ENCODE measurements at places on chromosomes 7 and 10.

DNA sequence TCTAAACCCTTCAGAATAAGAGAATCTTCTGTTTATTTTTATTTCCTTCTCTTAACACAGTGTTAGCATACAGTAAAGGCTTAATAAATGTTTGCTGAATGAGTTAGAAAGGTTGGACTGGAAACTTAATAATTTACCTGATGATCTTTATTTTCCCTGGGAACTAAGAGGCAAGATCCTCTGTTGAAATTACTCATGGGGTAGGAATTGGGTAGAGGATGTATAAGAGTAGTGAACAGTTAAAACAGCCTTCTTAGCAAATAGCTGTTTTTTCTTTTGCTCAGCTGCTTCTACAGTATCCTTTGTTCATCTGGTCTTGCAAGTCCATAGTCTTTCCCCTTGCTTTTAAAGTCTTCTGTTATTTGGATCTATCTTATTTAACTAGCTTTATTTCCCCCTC, 80.0 kb downstream of the AKAP9 start:
- DNase-seq, result no peak

DNA sequence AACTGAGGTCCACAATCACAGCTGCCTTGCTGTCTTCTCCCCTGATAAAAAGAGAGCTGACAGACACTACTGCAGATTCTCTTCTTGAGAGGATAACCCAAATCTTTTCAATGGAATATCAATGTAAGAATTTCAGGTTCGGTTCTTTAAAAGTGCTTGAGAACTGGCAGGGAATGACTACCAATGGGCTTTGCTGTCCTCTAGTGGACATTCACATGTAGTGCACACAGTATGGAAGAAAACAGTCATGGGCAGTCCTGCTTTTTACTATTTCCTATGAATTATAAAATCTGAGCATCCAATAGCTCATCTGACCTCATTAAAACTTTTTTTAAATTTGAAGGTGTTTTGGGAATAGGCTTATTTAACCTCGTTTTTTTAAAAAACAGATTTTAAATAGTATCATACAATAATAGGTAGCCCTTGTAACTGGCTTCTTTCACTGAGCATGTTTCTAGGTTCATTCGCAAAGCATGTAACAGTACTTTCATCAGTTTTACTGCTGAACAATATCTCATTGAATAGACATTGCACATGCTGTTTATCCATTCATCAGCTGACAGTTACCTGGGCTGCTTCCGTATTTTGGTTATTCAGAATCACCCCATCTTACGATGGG, 18.3 kb downstream of the FZD9 start:
- DNase-seq, result peak; percentile 3

DNA sequence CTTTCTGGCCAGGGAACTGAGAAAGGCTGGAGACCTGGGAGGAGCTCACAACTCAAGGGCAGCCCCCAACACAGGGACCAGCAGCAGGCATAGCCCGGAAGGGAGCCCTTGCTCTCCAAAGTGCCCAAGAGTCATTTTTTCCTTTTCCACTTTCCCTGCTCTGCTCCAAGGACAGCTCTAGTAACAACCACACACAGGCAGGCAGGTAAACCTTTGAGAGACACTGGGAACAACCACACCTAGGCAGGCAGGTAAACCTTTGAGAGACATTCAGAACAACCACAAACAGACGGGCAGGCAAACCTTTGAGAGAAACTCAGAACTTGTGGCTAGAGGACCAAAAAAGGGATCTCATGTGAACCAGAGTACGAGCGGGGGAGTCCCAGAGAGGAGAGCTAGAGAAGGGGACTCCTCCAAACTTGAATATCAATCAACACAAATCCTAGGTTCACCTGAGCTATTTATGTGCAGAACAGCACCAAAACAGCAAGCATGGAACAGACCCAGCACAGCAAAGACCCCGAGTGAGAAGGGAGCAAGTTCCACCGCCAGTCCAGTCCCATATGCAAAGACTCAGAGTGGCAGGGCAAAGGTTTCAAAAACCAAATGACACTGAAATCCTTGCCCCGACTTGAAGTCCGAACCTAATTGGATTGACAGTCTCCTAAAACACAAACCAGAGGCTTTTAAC, 33.6 kb upstream of the GUSB start:
- no peak for DNase-seq

DNA sequence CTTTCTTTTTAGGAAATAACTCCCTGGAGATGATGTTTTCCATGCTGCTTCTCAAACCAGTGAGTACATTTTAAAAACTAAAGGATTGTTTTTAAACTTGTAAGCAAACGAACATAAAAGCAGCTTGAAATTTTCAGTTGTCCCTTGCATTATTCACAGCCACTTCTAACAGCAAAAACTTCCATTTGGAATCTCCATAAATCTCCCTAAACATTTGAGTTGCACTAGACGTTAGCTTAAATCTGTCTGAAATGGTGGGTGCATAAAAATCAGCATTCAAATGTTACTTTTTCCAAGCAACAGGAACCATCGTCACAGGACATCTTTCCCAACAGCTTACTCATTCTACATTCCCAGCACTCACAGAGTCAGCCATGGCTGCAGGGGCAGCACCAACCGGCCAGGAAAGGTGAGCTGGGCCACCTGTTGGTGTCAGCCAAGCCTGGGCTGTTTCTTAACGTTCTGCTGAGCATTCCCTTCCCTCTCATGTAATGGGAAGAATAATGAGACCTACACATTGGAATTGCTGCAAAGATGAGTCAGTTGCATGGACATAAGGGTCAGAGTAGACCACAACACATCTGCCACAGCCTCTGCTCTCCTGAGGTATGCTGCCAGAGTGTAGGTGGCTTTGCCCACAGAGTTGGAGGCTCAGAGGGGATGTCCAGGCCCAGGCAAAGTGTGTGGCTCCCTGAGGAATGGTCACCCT, 163.2 kb downstream of the TNS3 start:
- DNase-seq, result no peak

- DNase-seq, result no peak
These were observed 28.6 kb upstream of the TRIL start for GRCh38 chr7:28986765-28987110.

DNA sequence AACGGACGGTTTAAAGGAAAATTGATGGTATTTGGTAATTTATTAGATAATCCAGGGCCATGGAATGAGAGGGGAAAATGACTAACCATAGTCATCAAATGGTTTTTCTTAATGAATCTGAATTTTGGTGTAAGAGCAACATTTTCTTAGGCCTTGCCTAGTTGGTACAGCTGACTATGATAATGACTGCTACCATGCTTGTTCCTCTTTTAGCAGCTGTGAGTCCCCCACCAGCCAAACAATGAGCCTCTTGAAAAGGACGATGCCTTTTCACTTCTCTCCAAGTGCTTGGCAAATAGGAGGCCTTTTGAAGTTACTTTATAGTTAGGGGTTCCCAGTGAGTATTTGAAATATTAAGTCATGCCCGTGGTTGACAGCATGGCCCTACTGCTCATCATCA, 53.0 kb downstream of the TRUB1 start:
- DNase-seq, result no peak

GRCh38 chr7:157874870-157875229, 538.0 kb downstream of the DNAJB6 start:
- no peak for DNase-seq

- DNase-seq, result no peak
These were observed 34.9 kb upstream of the LOXL4 start for GRCh38 chr10:98302741-98303365.

DNA sequence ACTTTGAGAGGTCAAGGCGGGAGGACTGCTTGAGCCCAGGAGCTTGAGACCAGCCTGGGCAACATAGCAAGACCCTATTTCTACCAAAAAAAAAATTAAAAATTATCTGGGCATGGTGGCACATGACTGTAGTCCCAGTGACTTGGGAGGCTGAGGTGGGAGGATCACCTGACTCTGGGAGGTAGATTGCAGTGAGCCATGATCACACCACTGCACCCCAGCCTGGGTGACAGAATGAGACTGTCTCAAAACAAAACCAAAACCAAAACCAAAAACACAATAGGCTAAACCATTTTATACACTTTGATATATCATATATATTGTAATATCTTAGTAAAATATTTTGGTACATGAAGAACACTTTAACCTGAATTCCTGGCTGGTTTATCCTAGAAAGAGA, 101.6 kb downstream of the RAPGEF5 start:
- DNase-seq, result no peak

- DNase-seq, result no peak
These were observed 31.8 kb upstream of the NKX6-2 start for GRCh38 chr10:132817701-132818211.

GRCh38 chr10:133465950-133466474, 12.3 kb downstream of the SCART1 start:
- DNase-seq, result no peak

DNA sequence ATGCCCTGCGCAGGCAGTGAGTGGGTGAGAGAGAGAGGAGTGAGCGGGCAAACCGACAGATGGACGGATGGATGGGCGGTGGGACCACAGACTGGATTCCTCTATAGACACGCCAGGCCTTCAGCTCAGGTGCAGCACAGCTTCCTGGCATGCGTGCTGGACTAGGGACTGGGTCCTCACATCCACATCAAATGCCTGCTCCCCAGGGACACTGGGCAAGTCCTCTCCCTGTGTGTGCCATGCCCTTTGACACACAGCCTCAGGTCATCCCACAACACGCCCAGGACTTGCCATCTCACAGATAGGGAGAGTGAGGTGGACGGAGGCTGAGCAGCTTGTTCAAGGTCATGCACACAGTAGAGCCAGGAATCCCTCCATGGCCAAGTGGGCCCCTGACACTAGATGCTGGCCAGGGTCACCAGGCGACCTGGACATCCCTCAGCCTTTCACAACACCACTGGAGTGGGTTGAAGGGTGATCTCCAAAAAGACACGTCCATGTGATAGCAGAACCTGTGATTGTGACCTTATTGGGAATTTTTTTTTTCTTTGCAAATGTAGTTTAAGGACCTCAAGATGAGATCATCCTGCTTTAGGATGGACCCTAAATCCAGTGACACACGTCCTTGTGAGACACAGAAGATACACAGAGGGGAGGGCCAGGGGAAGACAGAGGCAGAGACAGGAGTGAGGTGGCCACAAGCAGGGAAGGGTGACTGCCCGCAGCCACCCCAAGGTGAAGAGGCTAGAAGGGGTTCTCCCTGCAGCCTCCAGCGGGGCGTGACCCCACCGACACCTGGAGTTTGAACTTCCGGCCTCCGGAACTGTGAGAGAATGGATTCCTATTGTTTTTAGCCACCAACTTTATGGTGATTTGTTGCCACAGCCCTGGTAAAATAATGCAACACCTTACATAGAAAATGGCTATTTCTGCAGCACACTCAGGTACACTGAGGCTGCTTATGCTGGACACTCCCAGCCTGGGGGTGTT, 155.0 kb upstream of the CHST15 start:
- no peak for DNase-seq

DNA sequence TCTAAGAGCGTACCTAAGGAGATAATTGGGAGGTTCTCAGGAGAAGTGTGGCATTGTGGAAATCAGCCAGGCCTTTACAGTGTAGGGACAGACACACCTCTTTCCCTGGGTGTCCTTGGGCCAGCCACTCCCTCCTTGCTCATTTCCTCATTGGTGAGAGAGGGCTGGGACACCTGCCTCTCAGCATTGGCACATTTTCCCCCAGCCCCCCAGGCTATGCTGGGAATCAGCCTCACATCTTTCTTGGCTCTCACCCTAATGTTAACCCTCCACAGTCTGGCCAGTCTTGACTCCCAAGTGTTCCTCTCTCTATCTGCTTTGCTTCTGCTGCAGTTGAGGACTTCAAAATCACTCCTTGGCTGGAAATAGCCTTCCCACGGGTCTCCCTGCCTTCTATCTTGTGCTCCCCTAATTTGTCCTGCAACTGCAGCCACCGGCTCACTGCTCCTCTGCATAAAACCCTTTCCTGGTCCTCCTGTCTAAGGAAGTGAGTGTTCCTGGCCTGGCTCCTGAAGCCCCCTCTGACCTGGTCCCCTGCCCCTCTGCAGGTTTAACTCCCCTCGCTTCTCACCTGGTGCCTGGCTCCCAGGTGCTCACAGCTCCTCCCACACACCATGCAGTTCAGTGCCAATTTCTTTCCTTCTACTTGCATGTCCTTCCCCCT, 15.8 kb downstream of the TBXAS1 start:
- DNase-seq, result no peak

DNA sequence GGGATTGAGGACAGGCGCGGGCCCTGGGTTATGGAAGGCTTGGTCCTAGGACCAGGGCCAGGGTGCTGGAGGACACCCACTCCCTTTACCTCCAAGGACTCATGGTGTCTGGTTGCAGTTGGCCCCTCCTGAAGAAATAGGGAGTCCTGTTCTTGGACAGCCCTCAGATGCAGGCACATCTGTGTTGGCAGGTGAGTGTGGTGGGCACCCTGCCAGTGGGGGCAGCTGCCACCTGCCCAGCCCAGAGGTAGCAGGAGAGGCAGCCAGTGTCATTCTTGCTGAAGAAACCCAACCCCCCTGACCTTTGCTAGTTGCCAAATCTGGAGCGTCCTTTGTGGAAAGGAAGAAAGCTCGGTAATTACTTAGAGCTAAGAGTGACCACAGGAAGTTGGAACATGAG, 8.3 kb downstream of the GALNT17 start:
- no peak for DNase-seq

GRCh38 chr7:19144661-19145433, at the start of gene FERD3L:
Gene FERD3L, minus strand, starts transcription at chr7:19145421. Its CDS starts 59 bp downstream, at chr7:19145362.
- no peak for DNase-seq

DNA sequence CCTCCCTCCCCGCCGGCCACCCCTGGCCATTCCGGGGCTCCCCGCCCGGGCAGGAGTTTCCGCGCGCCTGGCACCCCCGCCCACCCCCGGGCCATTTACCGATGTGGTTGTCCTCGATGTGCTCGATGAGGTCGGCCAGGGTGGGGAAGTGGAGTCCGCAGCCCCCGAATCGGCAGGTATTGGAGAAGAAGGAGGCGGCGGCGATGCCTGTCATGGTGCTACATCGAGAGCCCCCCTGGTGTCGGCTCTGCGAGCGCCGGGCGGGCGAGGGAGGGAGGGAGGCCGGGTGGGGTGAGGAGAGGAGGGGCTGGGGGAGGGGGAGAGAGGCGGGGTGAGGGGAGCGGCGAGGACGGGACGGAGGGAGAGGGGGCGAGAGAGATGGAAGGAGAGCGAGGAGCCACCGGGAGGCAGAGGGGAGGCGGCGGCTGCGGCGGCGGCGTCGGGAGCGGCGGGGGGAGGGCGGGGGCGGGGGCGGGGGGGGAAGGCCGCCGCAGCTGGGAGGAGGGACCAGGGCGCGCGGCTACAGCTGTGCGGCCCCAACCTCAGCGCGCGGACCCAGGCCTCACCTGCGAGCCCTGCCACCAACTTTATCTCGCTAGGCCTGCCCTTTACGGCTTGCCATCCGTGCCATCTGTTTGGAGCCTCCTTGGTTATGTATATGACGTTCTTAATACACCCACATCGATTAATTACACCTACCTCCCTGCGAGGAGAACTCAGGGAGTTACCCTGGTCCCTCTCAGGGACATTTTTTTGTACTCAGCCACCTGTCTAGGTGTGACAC, at the start of gene JAZF1:
Gene JAZF1, minus strand, starts transcription at position 432 of the 784 bp plus-strand sequence.
- DNase-seq, result no peak

Data from HS-27A (cell line).